ENCODE measurements at places on chromosomes 1 and 21. TPM values are rescaled to one million over a fixed set of nuclear protein-coding genes. Genes with fewer than 3 reads are reported as not detected.

Gene AGMAT
- total RNA-seq, result 0.40 TPM

Gene CNR2
- 0.46 TPM for total RNA-seq

Gene SH3D21
- 16.6 TPM for total RNA-seq

GRCh38 chr1:91746728-91747338, 139.1 kb downstream of the TGFBR3 start:
- H3K27ac ChIP-seq, result no peak overlapping the region
- H3K27me3 ChIP-seq, result no peaks in the 10 kb centered on the region
- no peak overlapping the region for H3K4me3 ChIP-seq
- DNase-seq, result no peak

- H3K4me3 ChIP-seq, result no peak overlapping the region
- DNase-seq, result no peak
- no peaks in the 10 kb centered on the region for H3K36me3 ChIP-seq
- H3K27me3 ChIP-seq, result no peaks in the 10 kb centered on the region
Measured at GRCh38 chr1:48876330-48876785, 99.7 kb upstream of the BEND5 start.

DNA sequence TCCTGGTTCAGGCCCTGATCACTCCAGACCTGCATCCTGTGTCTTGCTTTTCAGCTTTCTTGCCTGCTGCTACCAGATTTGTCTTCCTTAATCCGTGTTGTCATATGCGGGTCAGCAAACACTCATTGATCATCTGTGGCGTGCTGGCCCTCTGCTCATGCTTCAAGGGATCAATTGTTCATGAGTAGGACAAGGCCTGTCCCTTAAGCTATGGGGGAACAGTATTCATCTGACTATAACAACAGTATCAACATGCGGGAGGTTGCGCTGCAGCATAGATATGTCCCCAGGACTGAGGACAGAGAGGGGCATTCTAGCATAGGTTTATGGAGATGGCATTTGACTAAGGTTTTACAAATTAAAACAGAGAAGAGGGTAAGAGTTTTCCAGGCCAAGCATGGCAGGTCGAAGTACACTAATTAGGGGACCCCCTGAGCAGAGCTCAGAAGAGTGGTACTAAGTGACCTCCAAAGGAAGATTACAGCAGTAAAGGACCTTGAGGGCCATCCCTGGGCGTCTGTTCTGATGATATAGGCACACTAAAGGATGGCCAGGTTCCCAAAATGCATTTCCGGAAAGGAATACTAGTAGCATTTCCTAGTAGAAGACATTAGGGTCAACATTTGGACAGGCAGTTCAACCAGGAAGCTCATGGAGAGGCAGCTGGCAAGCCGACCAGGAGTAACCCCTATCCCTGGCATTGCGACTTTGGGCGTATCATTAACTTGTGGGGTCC, 811 bp upstream of the ZNF672 start:
- no peaks in the 10 kb centered on the region for H3K27me3 ChIP-seq
- H3K27ac ChIP-seq, result peak overlapping the region; percentile 95
- DNase-seq, result peak; percentile 46
- peaks cover 8% of the 10 kb centered on the region for H3K4me1 ChIP-seq
- peaks cover under 1% of the 10 kb centered on the region for H3K36me3 ChIP-seq

DNA sequence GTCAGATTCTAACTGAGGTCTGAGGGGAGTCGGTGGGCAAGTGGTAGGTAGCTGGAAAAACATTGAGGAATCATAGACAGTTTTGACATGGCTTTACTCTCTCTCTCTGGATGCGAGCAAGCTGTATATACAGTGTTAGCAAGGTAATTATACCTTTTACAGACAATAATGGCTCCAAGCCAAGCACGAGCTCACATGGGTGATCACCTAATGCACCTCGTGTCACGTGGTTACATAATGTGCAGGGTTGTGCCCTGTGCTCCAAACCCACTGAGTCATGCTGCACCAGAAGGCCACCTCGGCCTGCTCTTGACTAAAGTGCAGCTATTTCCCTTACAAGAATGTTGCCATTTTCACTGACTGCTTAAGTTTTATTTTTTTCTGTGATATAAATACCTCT, 7.6 kb upstream of the CLCA2 start:
- H3K36me3 ChIP-seq, result no peaks in the 10 kb centered on the region
- H3K4me3 ChIP-seq, result no peak overlapping the region
- no peaks in the 10 kb centered on the region for H3K27me3 ChIP-seq
- no peaks in the 10 kb centered on the region for H3K4me1 ChIP-seq
- H3K27ac ChIP-seq, result no peak overlapping the region
- no peak for DNase-seq
